Naive thymus-derived CD8-positive, alpha-beta T cell (primary cell): ENCODE measurements at places on chromosomes 12 and 14.

GRCh38 chr12:82600379-82600778 lies 86.3 kb upstream of the TMTC2 start:
- H3K27me3 ChIP-seq = no peaks in the 10 kb centered on the region
- no peak overlapping the region for H3K4me3 ChIP-seq
- no peaks in the 10 kb centered on the region for H3K4me1 ChIP-seq
- no peak overlapping the region for H3K27ac ChIP-seq
- H3K36me3 ChIP-seq = no peaks in the 10 kb centered on the region

GRCh38 chr14:96532632-96533031 lies 30.4 kb downstream of the PAPOLA start:
- no peak for DNase-seq
- no peaks in the 10 kb centered on the region for H3K4me1 ChIP-seq
- no peaks in the 10 kb centered on the region for H3K27me3 ChIP-seq
- H3K4me3 ChIP-seq = no peak overlapping the region
- no peak overlapping the region for H3K27ac ChIP-seq
- peaks cover 6% of the 10 kb centered on the region for H3K36me3 ChIP-seq

DNA sequence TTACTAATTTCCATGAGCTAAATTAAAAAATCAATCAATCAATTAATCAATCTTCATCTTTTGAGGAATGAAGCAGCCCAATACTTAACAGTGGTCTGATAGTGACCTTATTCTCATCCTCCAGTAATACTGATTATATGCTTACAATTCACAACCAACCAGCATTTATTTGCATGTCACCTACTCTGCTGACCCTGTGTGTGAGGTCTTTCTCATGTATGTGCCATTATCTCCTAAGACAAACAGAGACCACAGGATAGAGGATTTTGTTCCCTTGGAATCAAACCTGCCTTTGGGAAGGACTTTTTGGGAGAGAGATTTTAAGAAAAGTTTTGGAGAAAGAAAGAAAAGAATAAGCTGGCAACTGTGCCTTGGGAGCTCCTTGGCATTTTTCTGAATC lies 197.2 kb downstream of the NRXN3 start:
- DNase-seq = no peak
- H3K27me3 ChIP-seq = no peaks in the 10 kb centered on the region
- no peaks in the 10 kb centered on the region for H3K36me3 ChIP-seq
- H3K27ac ChIP-seq = no peak overlapping the region

- no peaks in the 10 kb centered on the region for H3K4me1 ChIP-seq
- no peaks in the 10 kb centered on the region for H3K27me3 ChIP-seq
- peaks cover 15% of the 10 kb centered on the region for H3K36me3 ChIP-seq
- DNase-seq = no peak
- no peak overlapping the region for H3K4me3 ChIP-seq
These were observed 270.0 kb upstream of the CAND1 start for GRCh38 chr12:66999141-66999540.

DNA sequence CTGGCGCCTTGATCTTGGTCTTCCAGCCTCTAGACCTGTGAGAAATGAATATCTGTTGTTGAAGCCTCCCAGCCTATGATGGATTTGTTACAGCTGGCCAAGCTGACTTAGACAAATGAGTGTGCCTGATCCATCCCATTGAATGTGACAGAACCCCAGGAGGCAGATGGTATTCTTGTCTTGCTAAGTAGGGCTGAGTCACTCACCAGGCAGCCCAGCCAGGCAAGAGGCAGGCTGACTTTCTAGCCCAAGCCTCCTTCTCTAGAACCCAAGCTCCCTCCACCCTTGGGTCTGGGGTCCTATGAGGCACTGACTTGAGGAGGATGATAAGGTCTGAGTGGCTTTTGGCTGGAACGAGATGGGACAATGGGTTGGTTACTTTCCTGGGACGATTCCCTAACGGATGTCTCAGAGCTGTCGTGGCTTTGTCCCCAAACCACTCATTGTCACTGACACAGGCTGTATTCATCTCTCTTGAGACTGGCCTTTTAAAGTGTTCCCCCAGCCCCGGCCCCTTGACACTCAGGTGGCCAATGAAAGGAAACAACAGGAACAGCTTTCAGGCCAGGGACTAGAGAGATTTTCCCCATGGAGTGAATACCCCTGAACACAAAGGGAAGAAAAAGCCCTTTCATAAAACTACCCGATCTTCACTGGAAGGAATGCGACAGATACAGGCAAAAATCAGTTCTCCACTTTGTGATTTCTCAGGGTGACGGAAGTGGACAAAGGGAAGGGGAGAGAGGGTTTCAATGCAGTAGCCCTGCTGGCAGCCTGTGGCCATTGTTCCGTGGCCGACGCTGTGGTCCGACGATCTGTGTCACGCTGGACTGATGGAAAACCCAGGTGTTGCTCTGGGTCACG lies 264.2 kb downstream of the AACS start:
- no peak for DNase-seq
- no peaks in the 10 kb centered on the region for H3K4me1 ChIP-seq
- H3K27ac ChIP-seq = no peak overlapping the region
- H3K36me3 ChIP-seq = no peaks in the 10 kb centered on the region
- no peak overlapping the region for H3K4me3 ChIP-seq
- peaks cover 31% of the 10 kb centered on the region for H3K27me3 ChIP-seq

- peaks cover 11% of the 10 kb centered on the region for H3K4me1 ChIP-seq
- no peak for DNase-seq
- H3K27ac ChIP-seq = no peak overlapping the region
- H3K27me3 ChIP-seq = no peaks in the 10 kb centered on the region
- H3K4me3 ChIP-seq = no peak overlapping the region
- no peaks in the 10 kb centered on the region for H3K36me3 ChIP-seq
These were observed 59.7 kb upstream of the KCNH3 start for GRCh38 chr12:49478949-49479664.

GRCh38 chr12:105813201-105813600 lies 325.6 kb downstream of the NUAK1 start:
- no peak overlapping the region for H3K4me3 ChIP-seq
- no peaks in the 10 kb centered on the region for H3K36me3 ChIP-seq
- DNase-seq = no peak
- no peaks in the 10 kb centered on the region for H3K4me1 ChIP-seq
- H3K27me3 ChIP-seq = peaks cover 6% of the 10 kb centered on the region
- no peak overlapping the region for H3K27ac ChIP-seq

- H3K4me3 ChIP-seq = no peak overlapping the region
- H3K36me3 ChIP-seq = no peaks in the 10 kb centered on the region
- no peak for DNase-seq
- H3K27me3 ChIP-seq = peaks cover under 1% of the 10 kb centered on the region
- H3K27ac ChIP-seq = no peak overlapping the region
- H3K4me1 ChIP-seq = no peaks in the 10 kb centered on the region
These were observed 451.8 kb downstream of the ATP23 start for GRCh38 chr12:58393152-58393551.

- peaks cover 13% of the 10 kb centered on the region for H3K27me3 ChIP-seq
- H3K27ac ChIP-seq = no peak overlapping the region
- no peaks in the 10 kb centered on the region for H3K36me3 ChIP-seq
- H3K4me3 ChIP-seq = no peak overlapping the region
- no peak for DNase-seq
- peaks cover 2% of the 10 kb centered on the region for H3K4me1 ChIP-seq
These were observed 47.1 kb upstream of the CDKN3 start for GRCh38 chr14:54349713-54350112.

DNA sequence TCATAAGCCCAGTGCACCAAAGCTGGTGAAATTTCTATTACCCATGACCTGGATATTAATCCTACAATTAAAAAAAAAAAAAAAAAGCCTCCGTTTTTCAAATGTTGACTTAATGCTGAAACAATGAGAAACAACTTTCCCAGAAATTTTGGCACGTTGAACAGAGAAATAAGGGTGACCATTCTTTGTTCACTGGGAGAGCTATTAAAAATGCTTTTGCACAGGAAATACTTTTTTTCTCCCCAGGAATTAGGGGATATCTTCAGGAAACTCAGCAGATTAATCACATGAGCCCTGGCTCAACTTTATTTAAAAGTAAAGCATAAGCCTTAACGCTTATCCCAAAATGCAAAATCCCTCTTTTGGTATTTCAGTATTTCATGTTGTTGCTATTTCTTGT lies 54.8 kb upstream of the FLRT2 start:
- no peak overlapping the region for H3K4me3 ChIP-seq
- H3K27me3 ChIP-seq = peaks cover 4% of the 10 kb centered on the region
- no peak overlapping the region for H3K27ac ChIP-seq
- no peaks in the 10 kb centered on the region for H3K36me3 ChIP-seq
- no peak for DNase-seq
- no peaks in the 10 kb centered on the region for H3K4me1 ChIP-seq

- peaks cover 10% of the 10 kb centered on the region for H3K4me1 ChIP-seq
- H3K36me3 ChIP-seq = no peaks in the 10 kb centered on the region
- no peak overlapping the region for H3K4me3 ChIP-seq
- no peak overlapping the region for H3K27ac ChIP-seq
These were observed 401.3 kb downstream of the FUT8 start for GRCh38 chr14:65813760-65814384.

- H3K36me3 ChIP-seq = no peaks in the 10 kb centered on the region
- H3K27ac ChIP-seq = no peak overlapping the region
- H3K4me3 ChIP-seq = no peak overlapping the region
- no peaks in the 10 kb centered on the region for H3K4me1 ChIP-seq
These were observed 17.5 kb downstream of the TRHDE start for GRCh38 chr12:72289633-72290032.

DNA sequence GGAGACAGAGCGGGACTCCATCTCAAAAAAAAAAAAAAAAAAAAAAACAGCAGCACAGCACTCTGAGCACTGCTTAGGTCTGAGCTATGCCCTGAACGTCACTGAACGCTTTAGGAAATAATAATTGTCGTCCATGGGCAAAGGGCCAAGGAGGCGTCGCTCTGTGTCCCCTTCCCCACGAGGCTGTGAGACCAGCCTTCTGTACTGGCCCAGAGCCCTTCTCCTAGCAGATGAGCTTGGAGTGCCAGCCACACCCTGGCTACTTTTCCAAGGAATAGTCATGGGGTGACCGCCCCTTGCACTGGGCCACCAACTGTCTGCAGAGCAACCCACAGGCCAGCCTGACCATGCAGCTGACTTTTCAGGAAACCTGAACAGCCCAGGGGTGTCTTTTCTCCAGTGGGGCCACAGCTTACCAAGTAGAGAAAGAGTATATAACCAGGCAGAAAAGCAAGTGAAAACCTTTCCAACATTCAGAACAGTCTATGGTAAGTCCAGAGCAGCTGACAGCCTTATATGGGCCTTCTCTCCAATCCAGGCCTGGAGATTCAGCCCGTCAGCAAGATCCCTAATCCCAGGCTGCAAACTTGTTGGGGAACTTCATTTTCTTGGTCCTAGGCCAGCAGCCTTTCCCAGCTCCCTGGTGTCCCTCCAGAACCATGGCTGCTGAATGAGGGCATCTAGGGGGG lies 28.5 kb downstream of the CD9 start:
- no peak overlapping the region for H3K4me3 ChIP-seq
- H3K4me1 ChIP-seq = peaks cover 53% of the 10 kb centered on the region
- no peak overlapping the region for H3K27ac ChIP-seq
- H3K36me3 ChIP-seq = no peaks in the 10 kb centered on the region
- no peak for DNase-seq

DNA sequence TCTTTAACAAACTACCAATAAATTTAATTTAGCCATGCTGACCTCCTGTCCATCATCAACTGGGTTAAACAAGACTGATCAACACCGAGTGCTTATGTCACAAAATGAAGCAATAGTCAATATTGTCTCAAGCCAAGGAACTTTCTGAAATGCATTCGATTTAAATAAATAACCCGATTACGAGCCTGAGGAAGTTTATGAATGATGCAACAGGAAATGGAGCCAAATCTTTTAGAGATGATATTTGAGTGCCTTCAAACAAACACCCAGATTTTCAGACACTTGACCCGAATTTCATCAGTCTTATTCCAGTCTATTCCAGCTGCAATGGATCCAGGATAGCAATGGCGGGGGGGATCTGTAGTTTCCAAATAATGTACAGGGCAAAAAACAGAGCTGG lies 27.9 kb downstream of the FAR2 start:
- H3K36me3 ChIP-seq = no peaks in the 10 kb centered on the region
- no peak overlapping the region for H3K4me3 ChIP-seq

GRCh38 chr12:89344043-89344861 lies 8.0 kb downstream of the DUSP6 start:
- no peak overlapping the region for H3K4me3 ChIP-seq
- H3K27me3 ChIP-seq = peaks cover 4% of the 10 kb centered on the region
- H3K4me1 ChIP-seq = peaks cover 19% of the 10 kb centered on the region

DNA sequence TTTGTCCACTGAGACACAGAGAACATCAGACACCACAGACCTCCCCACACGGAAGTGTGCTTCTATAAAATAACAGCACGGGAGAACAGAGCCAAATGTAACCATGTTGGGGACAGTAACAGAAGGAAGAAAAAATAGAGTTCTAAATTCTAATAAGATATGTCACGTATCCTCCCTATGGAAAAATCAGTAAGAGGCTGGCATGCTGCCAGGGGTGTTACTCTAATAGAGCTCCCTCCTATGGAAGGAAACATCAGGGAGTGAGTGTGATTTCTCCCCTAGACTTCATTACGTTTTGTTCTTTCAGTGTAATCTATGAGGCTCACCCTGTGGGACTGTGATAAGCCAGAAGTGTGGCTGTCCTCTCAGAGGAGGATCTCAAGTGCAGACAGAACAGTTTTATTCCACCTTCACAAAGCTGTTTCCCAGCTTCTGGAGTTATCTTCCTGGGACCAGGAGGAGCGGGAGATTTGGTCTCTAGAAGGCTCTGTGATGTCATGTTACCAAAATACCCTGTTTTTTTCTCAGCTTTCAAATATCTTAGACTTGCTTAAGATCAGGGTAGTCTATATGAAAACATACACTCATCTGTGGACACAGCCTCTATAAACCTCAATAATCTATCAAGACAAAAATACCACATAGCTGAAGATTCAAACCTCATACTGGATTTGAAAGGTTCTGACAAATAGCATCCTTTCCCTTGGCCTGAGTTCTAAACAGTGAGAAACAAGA lies 69.3 kb downstream of the ZFC3H1 start:
- H3K27me3 ChIP-seq = peaks cover 54% of the 10 kb centered on the region
- no peaks in the 10 kb centered on the region for H3K4me1 ChIP-seq
- no peak overlapping the region for H3K27ac ChIP-seq
- no peak for DNase-seq
- H3K4me3 ChIP-seq = no peak overlapping the region

DNA sequence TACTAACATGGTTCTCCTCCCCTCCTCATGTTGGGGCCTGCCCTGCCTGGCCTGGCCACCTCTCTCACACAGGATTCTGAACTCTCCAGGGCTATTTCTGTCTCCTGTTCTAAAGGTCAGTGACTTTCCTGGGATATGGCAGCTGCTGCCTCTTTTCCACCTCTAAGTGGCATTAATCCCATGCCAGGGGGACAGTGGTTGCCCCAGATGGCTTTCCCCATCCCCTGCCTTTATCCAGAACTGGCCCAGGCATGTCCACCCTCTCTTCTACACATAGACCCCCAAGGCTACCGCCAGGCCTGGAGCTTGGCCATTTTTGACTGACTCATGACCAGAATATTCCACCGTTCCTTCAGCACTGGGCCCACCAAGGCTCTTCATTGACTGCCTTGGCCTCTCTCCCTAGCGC lies 90.4 kb downstream of the IRF2BPL start:
- peaks cover 6% of the 10 kb centered on the region for H3K4me1 ChIP-seq
- H3K27ac ChIP-seq = no peak overlapping the region
- no peaks in the 10 kb centered on the region for H3K36me3 ChIP-seq
- H3K27me3 ChIP-seq = no peaks in the 10 kb centered on the region

- DNase-seq = no peak
- no peaks in the 10 kb centered on the region for H3K36me3 ChIP-seq
- H3K27me3 ChIP-seq = peaks cover 7% of the 10 kb centered on the region
- H3K27ac ChIP-seq = no peak overlapping the region
- no peak overlapping the region for H3K4me3 ChIP-seq
These were observed 150.4 kb downstream of the ZNF664 start for GRCh38 chr12:124123296-124124000.
